MCF 10A (cell line): ENCODE measurements at places on chromosomes 2 and 18. TPM values are rescaled to one million over a fixed set of nuclear protein-coding genes. Genes with fewer than 3 reads are reported as not detected.

- DNase-seq: no peak
Measured at GRCh38 chr2:172339371-172340010, 87.9 kb upstream of the ITGA6 start.

GRCh38 chr2:26136451-26136850 lies 36.4 kb upstream of the GAREM2 start:
- no peak for DNase-seq

DNA sequence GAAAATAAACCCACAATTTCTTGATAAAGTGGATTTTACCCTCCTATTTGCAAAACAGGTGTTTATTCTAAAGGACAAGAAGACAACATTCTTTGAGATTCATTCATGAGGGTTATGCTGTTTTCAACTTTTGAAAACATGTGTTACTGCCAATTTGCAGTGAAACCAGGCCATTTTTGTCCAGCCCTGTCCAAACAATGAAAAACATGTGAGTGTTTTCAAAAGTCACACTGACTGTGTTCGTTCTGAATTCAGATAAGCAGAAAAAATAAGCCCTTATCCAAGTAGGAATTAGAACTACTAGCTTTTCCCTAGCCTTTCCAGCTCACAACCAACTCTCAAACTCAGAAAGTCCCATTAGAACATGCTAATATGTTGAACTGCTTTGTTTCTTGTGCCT lies 148.1 kb upstream of the PID1 start:
- DNase-seq: no peak

CSRNP3 gene
- total RNA-seq: 0.05 and 0.33 TPM in 2 replicates

DNA sequence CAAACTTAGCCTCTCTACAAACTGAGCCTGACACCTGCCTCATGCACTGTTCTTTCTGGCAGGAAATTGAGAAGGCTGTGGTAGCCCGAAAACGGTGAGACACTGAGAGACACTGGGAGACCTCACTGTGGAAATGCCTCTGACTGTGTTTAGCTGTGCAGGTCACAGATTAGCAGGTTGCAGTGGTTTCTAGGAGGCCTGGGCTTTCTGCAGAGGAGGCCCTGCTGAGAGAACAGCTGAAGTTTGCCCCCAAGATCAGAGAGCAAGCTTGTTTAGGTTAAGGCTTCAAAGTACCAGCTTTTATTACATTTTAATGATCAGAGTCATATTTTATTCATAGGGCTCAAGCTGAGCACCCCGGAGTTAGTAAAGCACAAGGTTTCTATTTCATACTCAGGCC lies 68.7 kb upstream of the LYPD6 start:
- DNase-seq: no peak

GRCh38 chr2:160576054-160576499 lies 82.5 kb upstream of the RBMS1 start:
- no peak for DNase-seq

- DNase-seq: no peak
Measured at GRCh38 chr2:222239945-222240675, 58.7 kb downstream of the PAX3 start.

DNA sequence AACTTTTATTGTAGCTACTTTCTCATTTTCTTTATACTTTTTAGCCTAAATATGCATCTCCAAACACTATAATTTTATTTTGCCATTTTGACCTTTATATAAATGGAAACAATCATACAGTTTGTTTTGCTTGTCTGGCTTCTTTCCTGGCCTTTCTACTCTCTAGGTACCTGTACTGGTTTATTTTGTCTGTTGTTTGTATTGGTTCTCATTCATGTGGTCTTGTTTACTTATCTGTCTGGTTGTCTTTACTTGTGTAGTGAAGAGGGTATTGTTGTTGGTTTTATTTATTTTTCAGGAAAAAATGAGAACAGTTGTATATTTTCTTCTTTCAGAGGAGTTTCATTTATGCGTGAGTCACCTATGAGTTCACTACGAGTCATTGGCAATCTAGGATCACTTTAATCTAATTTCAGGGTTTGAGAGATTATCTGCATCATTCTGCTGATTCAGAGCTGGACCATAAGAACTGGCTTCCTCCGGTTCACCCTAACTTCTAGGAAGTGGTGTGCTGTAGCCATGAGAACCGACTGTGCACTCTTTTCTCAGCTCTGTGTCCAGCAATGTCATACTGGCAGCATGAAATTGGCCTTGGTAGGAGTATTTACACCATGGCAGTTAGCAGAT lies 33.1 kb upstream of the HDAC4 start:
- peak; percentile 63 for DNase-seq

DNA sequence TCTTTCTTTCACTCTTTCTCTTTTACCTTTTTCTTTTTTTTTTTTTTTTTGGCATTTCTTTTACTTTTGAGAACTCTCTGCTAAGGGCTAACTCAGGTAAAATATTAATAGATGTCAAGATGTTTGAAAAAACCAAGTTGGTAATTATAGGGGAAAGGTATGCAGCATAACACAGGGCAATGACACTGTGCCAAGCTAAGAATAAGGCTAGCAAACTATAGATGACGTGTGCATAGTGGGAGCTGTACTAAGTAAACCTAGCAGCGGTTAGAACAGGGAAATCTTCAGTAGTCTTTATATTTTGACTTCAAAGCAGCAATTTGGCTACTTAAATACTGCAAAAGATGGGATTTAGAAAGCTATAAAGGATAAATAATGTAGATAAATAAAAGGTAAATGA lies 415.4 kb upstream of the RGPD4 start:
- no peak for DNase-seq

ANTXR1 gene
- 33.1 and 33.8 TPM in 2 replicates for total RNA-seq

DNA sequence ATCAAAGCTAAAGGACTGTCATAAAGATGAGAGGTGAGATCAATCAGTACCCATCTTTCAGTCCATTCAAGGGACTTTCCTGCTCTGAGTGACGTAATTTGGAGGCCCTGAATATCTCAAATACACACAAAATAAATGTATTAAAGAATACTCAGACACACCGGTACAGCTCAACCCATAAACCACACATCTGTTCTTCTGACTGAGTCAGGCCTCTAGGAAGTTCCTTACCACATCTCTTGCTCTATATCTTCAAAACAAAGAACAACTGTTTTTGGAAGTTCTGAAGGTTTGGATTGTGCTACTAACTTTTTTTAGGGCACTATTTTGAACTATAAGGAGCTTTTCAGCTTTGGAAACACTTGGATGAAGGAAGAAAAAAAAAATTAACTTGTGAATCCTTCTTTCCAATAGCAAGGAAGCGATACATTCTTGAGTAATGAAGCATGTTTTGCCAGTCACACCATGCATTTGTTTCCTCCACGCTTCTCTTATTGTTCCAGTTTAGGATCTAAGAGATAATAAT lies 866.5 kb upstream of the VRK2 start:
- DNase-seq: peak; percentile 47

- peak; percentile 36 for DNase-seq
Measured at GRCh38 chr2:202944408-202944807, 32.3 kb downstream of the CARF start.

GRCh38 chr2:197281421-197281820 lies 29.2 kb downstream of the ANKRD44 start:
- no peak for DNase-seq

DNA sequence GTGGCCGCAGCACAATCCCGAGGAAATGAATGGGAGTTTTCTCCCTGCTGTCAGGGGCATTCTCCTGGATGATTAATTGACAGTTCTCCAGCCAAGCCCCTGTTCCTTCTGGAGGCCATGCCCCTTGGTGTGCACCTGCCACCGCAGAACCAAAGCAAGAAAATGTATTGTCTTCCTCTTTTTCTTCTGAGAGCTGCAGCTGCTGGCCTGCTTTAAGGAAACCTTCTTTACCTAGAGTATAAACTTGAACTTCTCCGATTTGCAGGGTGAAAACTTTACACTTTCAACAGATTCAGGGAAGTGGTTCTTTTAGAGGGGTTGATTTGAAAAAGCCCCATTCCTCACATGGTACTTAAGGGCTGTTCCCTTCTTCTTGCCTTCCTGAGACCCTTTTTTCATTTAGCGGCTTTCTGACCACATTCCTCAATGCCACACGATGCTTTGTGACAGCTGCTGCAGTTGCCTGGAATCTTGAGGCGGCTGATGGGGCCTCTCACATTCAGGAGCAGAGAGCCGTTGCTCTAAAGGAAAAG lies 402.8 kb downstream of the TXNL1 start:
- no peak for DNase-seq

- DNase-seq: no peak
Measured at GRCh38 chr2:32249731-32250236, 14.9 kb downstream of the NLRC4 start.

- DNase-seq: no peak
Measured at GRCh38 chr18:76142611-76143010, 352.4 kb downstream of the ZNF516 start.

IL1R1 gene
- total RNA-seq: 5.2 and 6.0 TPM in 2 replicates

GRCh38 chr2:2831633-2832032 lies 500.6 kb upstream of the MYT1L start:
- no peak for DNase-seq

DNA sequence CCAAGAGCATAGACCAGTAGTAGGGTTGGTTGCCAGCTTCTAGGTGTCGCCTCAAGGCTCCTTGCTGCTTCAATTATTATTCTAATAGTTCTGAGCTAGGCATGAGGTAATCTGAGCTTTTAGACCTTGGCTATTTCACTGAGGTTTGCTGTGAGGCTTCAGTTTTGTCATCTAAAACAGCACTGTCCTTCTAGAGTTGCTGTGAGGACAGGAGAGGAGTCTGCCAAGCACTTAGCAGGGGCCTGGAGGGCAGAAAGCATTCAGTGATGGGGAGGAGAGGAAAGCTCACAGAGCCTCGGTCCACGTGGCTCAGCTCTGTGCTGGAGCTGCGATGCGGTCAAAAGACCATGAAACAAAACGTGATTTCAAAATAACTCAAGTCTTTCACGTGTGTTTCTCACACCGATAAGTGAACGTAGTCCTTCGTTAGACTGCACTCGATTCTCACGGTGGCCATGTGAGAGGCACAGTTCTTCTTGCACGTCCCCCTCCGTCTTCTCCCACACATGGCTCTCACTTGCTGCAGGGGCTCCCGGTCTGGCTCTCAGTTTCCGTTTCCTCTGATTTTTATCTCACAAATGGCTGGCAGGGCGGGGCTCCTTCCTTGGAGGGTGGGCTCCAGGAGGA lies 113.7 kb downstream of the B3GNT2 start:
- no peak for DNase-seq

- DNase-seq: no peak
Measured at GRCh38 chr2:240917009-240917683, 11.0 kb downstream of the CROCC2 start.

DNAH7 gene
- total RNA-seq: 0.91 and 0.98 TPM in 2 replicates

DNA sequence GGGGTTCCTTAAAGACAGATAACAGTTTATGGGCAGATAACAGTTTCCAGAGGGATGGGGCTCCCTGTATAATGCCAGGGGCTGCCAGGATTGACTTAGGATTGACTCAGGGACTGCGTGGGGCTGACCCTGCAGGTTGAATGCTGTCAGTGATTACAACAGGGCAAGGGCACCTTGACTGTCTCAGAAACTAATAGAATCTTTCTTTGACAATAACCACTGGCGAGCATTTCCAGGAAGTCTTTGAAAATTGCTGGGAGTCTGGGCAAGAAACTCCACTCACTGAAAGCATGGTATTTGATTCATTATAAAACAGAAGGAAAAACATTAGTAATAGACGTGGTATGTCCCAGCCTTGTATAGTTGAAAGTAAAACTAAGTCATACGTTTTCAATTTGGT lies 101.0 kb downstream of the GPD2 start:
- DNase-seq: peak; percentile 18

RGPD4 gene
- 0.10 and 0.14 TPM in 2 replicates for total RNA-seq

DNA sequence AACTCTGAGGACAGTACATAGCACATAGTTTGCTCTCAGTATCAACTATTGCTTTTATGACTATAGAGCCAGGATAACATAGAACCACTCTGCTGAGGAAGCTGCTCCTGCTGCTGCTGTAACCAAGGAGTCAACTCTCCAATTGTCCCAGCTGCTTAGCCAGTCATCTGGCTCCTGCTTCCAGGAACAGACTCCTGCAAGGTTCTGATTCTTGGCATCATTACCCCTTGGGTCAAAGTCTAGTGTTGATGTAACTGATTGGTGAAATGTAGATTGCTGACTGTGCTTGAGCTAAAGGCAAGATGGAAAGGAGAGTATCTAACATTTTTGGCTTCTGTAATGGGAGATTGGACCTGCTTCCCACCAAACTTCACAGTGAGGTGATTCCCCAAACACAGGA lies 261.9 kb upstream of the FSHR start:
- no peak for DNase-seq

GRCh38 chr2:130987519-130988425 lies 105.5 kb downstream of the FAM168B start:
- DNase-seq: no peak

- DNase-seq: peak; percentile 36
Measured at GRCh38 chr18:8794156-8794933, 89.0 kb downstream of the MTCL1 start.

GRCh38 chr2:28658369-28658768 lies 93.3 kb upstream of the PPP1CB start:
- peak; percentile 31 for DNase-seq

GRCh38 chr2:196743165-196743564 lies 56.3 kb downstream of the GTF3C3 start:
- DNase-seq: no peak

GRCh38 chr18:65363011-65363410 lies 387.8 kb upstream of the CDH7 start:
- DNase-seq: no peak

GRCh38 chr2:236986524-236987330 lies 99.0 kb upstream of the COPS8 start:
- DNase-seq: no peak

DNA sequence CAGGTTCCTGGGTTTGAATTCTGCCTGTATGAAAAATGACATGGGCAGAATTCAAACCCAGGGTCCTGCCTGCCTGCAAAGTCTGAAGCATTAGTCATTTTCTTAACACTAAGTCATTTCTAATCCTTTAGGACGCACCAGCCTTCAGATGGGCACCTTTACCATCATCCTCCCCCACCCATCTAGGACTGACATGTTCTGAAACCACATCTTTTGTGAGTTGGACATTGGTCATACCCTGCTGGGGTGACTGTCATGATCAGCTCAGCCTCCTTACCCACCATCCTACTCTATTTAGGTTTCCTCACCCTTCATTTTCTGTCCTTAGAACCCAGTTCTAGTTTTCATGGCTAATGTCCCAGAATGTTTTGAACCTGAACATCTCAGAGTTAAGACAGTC lies 104.9 kb downstream of the TRIB2 start:
- DNase-seq: peak; percentile 7

- DNase-seq: peak; percentile 55
Measured at GRCh38 chr2:230849633-230850357, 14.9 kb upstream of the ITM2C start.

GRCh38 chr2:202317080-202317857 lies 51.7 kb downstream of the NOP58 start:
- DNase-seq: peak; percentile 95

GRCh38 chr2:85801871-85802270 lies 48.1 kb downstream of the ATOH8 start:
- no peak for DNase-seq

KLF11 gene
- 7.1 and 10.0 TPM in 2 replicates for total RNA-seq

TNFAIP6 gene
- 1.8 and 3.7 TPM in 2 replicates for total RNA-seq

- no peak for DNase-seq
Measured at GRCh38 chr18:78624646-78625279, 354.9 kb upstream of the SALL3 start.

C18orf63 gene
- not detected in 2 replicates for total RNA-seq

GRCh38 chr2:217271813-217272212 lies 411.9 kb upstream of the TNP1 start:
- DNase-seq: no peak

GRCh38 chr2:143513081-143513480 lies 383.9 kb downstream of the ARHGAP15 start:
- peak; percentile 49 for DNase-seq

- no peak for DNase-seq
Measured at GRCh38 chr2:233435436-233436190, 81.3 kb downstream of the DGKD start.

GRCh38 chr18:62784338-62784965 lies 69.1 kb downstream of the PHLPP1 start:
- no peak for DNase-seq
